ENCODE measurements at places on chromosomes 5 and 9. TPM values are rescaled to one million over a fixed set of nuclear protein-coding genes. Genes with fewer than 3 reads are reported as not detected.

DNA sequence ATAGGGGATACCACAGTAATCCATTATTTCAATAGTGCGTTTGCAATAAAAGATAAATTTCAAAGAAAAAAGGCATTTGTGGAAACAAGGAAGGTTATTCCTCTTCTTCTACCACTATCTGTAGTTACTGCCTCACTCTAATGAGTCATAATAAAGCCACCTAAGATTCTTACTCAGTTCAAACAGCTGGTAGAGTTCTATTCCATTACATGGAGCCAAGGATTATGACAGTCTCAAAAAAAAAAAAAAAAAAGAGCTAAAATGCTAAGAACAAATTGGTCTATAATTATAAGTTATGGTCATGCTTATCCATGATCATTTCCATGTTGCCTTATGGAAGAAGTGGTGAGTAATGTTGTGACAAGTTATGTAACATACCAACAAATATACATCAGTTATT is 46.3 kb downstream of the DENND1A start:
- no peak for DNase-seq

GRCh38 chr5:167241436-167242067 is 1049.9 kb upstream of the WWC1 start:
- DNase-seq: peak; percentile 64

- peak; percentile 78 for DNase-seq
These were observed 77.0 kb upstream of the GNA14 start for GRCh38 chr9:77725046-77725694.

DNA sequence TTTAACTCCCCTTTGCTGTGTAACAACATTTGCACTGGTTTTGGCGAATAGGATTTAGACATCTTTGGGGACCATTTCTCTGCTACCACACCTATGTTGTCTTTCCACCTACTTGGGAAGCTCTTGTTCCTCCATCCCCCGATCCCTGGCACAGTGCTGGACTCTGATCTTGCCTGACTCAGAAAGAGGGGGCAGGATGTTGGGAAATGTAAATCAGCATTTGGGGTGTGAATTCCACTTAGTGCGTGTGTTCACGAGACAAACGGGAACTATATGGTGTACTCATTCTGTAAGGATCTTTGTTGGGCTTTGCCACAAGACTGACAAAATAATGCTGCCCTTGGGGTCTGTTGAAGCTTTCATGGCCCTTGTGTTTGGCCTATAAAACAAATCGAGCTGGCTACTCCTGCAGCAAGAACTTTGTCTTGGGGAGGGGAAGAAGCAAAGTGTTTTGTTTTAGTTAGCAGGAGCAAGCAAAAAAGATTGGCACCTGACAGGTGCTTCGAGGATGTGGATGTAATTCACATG is 18.5 kb downstream of the TMEM268 start:
- no peak for DNase-seq

ABCA1 gene
- total RNA-seq: 11.0 TPM

GFI1B gene
- total RNA-seq: 0.05 TPM

ARHGEF37 gene
- 1.8 TPM for total RNA-seq

Measured in SK-MEL-5 (cell line).